ENCODE measurements at places on chromosomes 3 and 15. TPM values are rescaled to one million over a fixed set of nuclear protein-coding genes. Genes with fewer than 3 reads are reported as not detected.
A peak's percentile ranks its signal among the peaks of the same experiment; 100 is the strongest.

GRCh38 chr3:72961752-72962151 lies 34.9 kb upstream of the PPP4R2 start:
- H3K4me3 ChIP-seq = no peak overlapping the region
- no peaks in the 10 kb centered on the region for H3K4me1 ChIP-seq
- no peak for DNase-seq
- H3K27me3 ChIP-seq = no peaks in the 10 kb centered on the region
- H3K27ac ChIP-seq = no peak overlapping the region

DNA sequence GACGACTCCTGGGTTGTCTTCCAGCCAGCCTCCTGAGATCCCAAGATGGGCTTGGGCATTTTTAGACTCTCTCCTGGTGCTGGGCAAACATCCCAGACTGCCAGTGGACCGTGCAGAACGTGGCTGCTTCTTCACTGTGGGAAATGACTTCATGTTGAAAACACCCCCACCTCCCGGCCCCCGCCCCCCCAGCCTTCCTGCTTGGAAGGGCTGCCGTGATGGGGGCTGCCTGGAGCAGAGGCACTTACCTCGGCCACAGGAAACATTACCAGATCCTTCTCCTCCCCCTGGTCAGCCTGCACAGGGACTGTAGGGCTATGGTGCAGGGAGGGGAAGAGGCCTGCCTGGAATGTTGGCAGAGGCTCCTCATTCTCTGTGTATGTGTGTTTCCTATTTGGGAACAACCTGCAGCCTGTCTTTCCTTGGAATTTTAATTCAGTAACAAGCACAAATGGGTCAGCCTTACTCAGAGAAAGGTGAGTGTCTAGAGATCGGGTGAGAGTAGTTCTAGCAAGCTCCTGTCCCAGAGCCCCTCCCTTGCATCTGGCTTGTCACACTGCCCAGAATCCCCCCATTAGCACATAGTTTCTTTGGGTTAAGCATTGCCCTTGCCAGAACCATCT lies 90.8 kb downstream of the ANP32A start:
- no peak overlapping the region for H3K4me3 ChIP-seq
- DNase-seq = peak; percentile 33
- H3K4me1 ChIP-seq = peaks cover 5% of the 10 kb centered on the region
- peaks cover 16% of the 10 kb centered on the region for H3K27me3 ChIP-seq
- no peak overlapping the region for H3K27ac ChIP-seq
- H3K36me3 ChIP-seq = no peaks in the 10 kb centered on the region

- no peak overlapping the region for H3K4me3 ChIP-seq
- no peaks in the 10 kb centered on the region for H3K27me3 ChIP-seq
- H3K27ac ChIP-seq = peak overlapping the region; percentile 89
These were observed 82.9 kb upstream of the GSK3B start for GRCh38 chr3:120177151-120177550.

- no peaks in the 10 kb centered on the region for H3K4me1 ChIP-seq
- no peak overlapping the region for H3K27ac ChIP-seq
- DNase-seq = no peak
These were observed 5.9 kb downstream of the C3orf22 start for GRCh38 chr3:126552688-126553283.

The ANKRD63 gene
- total RNA-seq = under 0.01 TPM

The HTR3E gene
- total RNA-seq = not detected

The CKMT1B gene
- total RNA-seq = not detected
